SJSA1 (cell line): ENCODE measurements at places on chromosomes 2 and 18. TPM values are rescaled to one million over a fixed set of nuclear protein-coding genes. Genes with fewer than 3 reads are reported as not detected.

Gene PAIP2B
- 0.25 and 0.34 TPM in 2 replicates for total RNA-seq

Gene SLC8A1
- total RNA-seq = 17.6 and 20.1 TPM in 2 replicates

Gene SLC40A1
- 0.87 TPM in 1 of 2 replicates, not detected in the other for total RNA-seq

Gene CXCR1
- not detected in 2 replicates for total RNA-seq

Gene SERPINB12
- not detected in 2 replicates for total RNA-seq

Gene TTC32
- total RNA-seq = 5.8 and 11.9 TPM in 2 replicates

Gene ADD2
- not detected in 2 replicates for total RNA-seq

Gene PFN4
- total RNA-seq = 0.29 and 0.69 TPM in 2 replicates

Gene TMEM37
- total RNA-seq = not detected in 2 replicates

Gene TIMM21
- 39.6 and 63.1 TPM in 2 replicates for total RNA-seq

Gene GPR17
- not detected in 2 replicates for total RNA-seq

Gene FAHD2B
- 6.8 and 10.7 TPM in 2 replicates for total RNA-seq

Gene PLCD4
- not detected in 2 replicates for total RNA-seq
